ENCODE measurements at places on chromosomes 7 and 10.

DNA sequence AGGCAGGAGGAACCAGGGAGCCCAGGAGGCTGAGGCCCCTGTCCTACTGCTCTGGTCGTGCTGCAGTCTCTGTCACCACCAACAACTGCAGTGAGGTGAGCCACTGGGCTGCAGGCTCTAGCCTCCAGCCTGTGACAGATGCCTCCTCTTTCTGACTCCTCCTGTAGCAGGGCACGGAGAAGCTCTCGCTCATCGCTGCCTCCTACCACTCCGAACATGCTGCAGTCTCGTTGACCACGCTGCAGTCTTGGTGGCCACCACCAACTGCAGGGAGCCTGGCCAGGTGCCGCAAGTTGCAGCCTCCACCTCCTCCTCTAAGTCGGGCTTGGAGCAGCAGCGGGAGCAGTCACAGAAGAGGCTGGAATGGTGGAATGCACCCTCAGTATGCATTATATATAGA, 22.1 kb upstream of the VOPP1 start:
- DNase-seq, result no peak

- DNase-seq, result no peak
These were observed 85.5 kb upstream of the CACUL1 start for GRCh38 chr10:118840071-118840775.

DNA sequence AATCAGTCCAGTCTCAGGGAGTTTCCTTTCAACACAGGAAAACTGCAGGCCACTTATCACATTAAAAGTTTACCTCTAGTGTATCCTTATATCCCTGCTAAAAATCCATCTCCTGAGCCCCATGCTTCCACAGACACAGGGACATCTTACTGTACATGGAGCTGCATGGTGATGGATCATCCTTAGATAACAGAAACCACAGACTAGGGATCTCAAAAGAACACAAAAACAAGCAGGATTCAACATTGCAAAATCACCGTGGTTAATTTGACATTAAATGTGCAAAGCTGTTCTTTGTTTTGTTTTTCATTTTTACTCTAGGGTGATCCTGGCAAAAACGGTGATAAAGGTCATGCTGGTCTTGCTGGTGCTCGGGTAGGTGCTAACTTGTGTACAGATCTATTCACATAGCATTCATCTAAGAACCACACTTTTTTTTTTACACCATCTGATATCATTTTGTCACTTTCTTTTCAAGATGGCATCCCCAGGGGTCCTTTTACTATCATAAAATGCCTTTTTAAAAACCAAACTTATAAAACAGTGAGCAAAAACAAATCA, 18.1 kb downstream of the COL1A2 start:
- no peak for DNase-seq

GRCh38 chr7:91771394-91771793, 109.1 kb downstream of the MTERF1 start:
- no peak for DNase-seq

DNA sequence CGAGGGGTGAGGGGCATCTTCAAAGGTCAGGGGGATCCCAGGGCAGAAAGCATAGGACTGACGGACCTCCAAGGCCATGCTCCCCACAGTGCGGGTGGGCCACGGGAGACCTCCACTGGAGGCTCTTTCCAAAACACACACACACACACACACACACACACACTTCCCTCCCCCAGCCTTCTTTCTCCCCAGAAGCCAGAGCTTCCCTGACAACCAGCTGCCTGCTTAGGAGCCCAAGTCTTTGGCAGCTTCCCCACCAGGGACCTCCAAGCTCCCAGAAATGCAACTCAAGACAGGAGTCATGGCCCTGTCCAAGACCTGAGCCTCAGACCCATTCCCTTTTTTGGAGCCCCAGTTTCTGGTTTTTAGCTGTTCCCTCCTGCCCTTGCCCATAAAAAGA, 710 bp upstream of the C10orf105 start:
- DNase-seq, result no peak

DNA sequence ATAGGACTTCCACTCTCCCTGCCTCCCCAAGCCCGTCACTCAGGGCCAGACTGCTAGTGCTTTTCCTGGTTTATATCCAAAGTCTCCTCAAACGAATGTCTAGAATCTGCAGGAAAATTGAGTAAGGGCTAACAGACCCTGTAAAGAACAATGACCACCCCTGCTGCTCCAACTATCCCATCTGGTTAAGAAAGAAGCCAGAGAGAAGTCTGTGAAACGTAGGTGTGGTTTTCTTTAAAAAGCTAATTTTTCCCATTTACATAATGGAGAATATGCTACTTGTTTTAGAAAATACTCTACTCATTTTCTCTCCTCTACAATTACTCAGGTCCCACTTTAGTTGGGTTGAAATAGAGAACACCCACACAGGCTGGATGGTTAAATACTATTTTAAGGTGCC, 72.5 kb downstream of the FAM13C start:
- DNase-seq, result no peak

DNA sequence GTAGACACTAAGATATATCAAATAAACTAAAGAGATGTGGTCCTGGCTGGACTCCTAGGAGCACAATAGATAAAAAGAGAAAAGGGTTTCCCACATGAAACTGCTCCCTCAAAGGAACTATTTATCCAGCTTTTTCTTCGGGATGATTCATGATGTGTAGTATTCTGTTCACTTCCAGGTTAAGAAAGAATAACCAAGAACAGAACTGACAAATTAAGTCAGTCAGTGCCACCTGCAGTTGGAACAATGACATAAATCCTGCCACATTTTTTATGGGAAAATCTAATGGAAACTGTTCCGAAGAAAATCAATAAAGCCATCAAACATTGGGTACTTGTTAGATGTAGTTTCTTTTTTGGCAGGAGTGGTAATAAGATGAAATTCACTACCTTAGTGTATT, 87.1 kb downstream of the POLR1F start:
- no peak for DNase-seq

DNA sequence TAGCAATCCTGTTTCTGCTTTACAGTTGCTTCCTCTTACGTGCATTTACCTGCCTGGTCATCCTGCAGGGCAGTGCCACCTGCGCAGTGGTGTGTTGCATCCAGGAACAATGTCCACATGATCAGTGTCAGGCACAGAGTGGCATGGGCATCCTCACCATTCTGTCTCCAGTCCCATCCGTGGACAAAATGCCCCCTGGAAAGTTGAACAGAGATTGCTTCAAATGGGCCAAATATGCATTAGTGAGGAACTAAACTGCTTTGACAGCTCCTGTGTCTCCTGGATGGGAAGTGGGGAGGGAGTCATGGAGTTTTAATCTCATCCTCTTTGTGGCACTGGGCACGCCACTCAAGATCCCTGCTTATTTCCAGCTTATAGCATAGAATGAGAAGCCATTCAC, 151.8 kb downstream of the DPP6 start:
- DNase-seq, result no peak

DNA sequence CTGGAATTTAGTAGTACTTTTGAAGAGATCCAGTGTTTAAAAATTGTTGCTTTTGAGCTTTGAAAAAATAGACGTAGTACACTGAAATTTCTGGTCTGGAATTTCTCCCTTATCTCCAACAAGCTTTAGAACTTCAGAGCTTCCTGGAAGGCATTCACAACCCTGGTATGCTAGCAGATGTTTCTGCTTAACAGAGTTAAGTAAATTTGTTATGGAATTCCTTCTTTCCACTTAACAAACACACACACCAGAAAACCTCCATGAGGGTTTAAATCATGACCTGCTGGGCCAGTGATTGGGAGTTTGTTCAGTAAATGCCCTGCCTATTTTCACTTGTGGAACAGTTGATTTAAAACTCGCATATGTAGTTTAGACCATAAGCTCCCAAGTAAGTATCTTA, 13.7 kb downstream of the ASB15 start:
- DNase-seq, result no peak

- no peak for DNase-seq
These were observed 951 bp downstream of the ELOVL3 start for GRCh38 chr10:102227050-102227449.

DNA sequence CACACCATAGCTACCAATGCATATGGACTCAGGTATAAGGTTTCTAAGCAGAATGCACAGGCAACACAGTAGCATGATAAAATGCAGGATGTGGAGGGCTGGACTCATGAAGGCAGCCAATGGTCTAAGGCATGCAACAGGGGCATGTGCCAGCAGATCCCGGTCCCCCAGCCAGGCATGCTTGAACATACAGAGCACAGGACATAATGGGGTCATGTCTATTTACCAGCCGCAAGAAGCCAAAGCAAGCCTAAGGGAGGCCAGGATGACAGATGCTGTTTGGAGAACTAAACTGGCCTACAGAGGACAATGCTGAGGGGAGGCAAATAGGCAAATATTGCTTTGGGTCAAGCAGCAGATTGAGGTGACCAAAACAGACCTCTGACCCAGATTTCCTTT, 60.0 kb upstream of the PDLIM1 start:
- DNase-seq, result no peak

DNA sequence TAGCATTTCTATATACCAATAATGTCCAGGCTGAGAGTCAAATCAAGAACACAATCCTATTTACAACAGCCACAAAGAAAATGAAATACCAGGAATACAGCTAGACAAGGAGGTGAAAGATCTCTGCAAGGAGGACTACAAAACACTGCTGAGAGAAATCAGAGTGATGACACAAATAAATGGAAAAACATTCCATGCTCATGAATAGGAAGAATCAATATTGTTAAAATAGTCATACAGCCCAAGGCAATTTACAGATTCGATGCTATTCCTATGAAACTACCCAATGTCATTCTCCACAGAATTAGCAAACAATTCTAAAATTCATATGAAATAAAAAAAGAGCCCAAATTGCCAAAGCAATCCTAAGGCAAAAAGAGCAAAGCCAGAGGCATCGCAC, 116.8 kb upstream of the ZNF32 start:
- DNase-seq, result no peak

- DNase-seq, result no peak
These were observed 9.4 kb downstream of the HNRNPF start for GRCh38 chr10:43399320-43400310.

DNA sequence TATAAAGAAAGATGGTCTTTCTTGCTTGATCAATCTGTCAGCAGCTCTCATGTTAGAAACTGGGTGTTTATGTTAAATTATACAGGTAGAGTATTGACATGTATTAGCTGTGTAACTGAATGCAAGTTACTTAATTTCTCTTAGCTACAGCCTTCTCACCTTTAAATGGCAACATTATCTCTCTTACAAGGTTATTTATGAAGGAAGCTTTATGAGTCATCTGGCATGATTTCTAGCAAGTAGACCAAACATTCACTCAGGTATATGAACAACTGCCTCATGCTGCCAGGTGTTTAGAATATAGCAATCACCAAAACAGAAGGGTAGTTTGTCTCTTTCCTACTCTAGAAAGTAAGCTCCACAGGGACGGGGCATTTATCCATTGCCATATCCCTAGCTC, 8.5 kb downstream of the ARL4A start:
- no peak for DNase-seq

DNA sequence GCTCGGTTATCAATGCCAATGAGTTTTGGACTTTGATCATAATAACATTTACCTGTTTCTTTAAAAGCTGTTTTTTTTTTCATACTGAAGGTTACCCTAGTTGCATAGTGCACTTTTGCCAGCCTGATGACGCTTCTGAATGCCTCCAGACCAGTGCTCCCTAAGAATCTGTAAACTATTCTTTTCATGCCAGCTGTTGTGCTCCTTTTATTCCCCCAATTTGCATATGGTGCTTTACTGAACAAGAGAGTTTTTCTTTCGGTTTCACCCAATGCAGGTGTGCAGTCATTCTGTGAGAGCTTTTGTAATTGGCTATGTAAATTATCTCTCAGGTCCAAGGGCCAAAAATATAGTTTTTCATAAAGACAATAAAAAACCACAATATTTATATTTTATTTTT, 48.1 kb upstream of the GLCCI1 start:
- DNase-seq, result no peak

DNA sequence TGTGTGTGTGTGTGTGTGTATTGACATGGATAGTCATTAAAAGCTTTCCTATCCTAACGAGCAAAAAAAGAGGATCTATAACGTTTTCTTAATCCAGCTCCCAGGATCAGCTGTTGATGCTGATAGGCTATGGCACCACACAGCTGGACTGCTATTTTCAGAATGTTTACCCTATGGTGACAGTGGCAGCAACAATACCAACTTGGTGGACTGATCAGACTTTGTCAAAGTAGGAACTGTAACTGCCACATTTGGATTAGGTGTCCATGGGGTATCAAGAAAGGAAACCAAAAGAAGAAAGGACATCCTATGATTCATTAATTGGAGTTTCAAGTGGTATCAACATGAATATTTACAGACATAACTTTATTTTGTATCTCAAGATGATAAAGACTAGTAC, 2.7 kb upstream of the CLEC5A start:
- DNase-seq, result no peak

DNA sequence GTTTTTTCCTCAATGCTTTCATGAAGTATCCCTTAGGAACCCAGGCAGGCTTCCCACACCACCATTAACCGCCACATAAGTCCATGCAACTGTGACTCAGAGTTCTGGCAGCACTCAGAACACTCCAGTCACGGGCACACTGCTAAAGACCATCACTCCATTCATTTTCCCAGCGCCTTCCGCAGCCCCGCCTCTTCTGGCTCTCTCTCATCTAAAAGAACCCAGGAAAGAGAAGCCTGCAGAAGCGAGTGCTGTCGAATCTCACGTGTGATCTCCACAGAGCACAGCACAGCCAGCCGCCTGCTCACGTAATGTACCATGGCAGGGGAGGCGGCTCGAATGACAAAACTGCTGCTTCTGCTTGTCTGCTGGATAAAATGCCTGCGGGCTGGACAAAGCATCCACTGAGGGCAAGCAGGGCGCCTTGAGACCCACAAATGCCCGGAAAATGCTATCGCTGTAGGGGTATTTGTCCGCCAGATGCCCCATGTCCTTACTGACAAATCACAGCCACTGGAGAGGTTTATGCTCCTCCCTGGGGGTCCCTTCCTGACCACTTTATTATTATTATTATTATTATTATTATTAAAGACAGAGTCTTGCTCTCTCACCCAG, 1.8 kb downstream of the PSMG3 start:
- no peak for DNase-seq

DNA sequence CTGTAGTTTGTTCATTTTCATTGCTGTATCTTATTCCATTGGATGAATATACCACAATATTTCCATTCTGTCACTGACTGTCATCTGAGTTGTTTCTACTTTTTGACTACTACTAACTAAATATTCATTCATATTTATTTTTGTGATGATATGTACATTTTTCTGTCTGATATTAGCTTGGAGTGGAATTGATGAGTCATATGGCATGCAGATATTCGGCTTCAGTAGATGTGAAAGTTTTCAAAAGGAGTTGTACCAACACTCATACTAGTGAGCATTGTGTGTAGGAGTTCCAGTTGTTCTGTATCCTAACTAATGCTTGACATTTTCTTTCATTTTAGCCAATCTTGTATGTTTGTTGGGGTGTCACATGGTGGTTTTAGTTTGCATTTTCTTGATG, 7.7 kb downstream of the RUNDC3B start:
- DNase-seq, result no peak

- DNase-seq, result no peak
These were observed 6.8 kb upstream of the AGR2 start for GRCh38 chr7:16811551-16811950.

GRCh38 chr7:79420464-79420863, 33.0 kb downstream of the MAGI2 start:
- DNase-seq, result no peak

- no peak for DNase-seq
These were observed 140.3 kb upstream of the TCF7L2 start for GRCh38 chr10:112809736-112810135.

- DNase-seq, result peak; percentile 2
These were observed 72.6 kb upstream of the NFKB2 start for GRCh38 chr10:102322914-102323313.

Measured in activated CD8-positive, alpha-beta memory T cell treated with anti-CD3 and anti-CD28 coated beads for 1 hour (primary cell).